Activated CD4-positive, alpha-beta memory T cell treated with anti-CD3 and anti-CD28 coated beads for 36 hours (primary cell): ENCODE measurements at places on chromosomes 7 and 10.

- peak; percentile 28 for DNase-seq
These were observed 552 bp downstream of the MKX start for GRCh38 chr10:27744802-27745731.

DNA sequence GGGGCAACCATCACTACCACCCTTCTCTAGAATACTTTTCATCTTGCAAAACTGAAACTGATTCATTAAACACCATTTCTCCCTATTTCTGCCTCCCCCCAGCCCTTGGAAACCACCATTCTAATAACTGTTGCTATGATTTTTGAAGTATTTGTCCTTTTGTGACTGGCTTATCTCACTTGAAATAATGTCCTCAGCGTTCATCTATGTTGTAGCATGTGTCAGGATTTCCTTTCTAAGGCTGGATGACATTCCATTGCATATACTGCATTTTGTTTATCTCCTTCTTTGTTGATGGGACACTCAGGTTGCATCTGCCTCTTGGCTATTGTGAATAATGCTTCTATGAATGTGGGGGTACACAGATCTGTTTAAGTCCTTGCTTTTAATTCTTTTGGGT lies 327.6 kb upstream of the ZNF32 start:
- no peak for DNase-seq

- DNase-seq = no peak
These were observed 1094.4 kb downstream of the NRG3 start for GRCh38 chr10:82969405-82969804.

GRCh38 chr7:100799037-100799896 lies 28.1 kb downstream of the EPHB4 start:
- peak; percentile 69 for DNase-seq

GRCh38 chr7:86884152-86884551 lies 175.3 kb downstream of the ELAPOR2 start:
- DNase-seq = no peak

GRCh38 chr7:63789378-63790176 lies 209.1 kb upstream of the ZNF722 start:
- DNase-seq = no peak

DNA sequence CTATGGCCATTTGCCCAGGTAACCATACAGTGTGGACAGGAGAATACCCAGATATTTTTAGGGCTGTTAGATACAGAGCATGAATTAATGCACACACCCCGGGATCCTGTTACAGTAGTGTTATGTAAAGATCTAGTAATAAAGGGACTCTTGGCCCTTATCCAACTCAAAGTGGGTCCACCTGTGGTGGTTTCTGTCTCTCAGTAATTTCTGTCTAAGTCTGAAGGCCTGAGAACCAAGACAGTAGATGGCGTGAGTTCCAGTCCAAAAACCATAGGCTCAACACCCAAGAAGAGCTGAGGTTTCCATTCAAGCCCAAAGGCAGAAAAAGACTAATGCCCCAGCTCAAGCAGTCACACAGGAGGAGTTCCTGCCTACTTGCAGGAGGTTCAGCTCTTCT lies 277.7 kb downstream of the ZEB1 start:
- DNase-seq = no peak

DNA sequence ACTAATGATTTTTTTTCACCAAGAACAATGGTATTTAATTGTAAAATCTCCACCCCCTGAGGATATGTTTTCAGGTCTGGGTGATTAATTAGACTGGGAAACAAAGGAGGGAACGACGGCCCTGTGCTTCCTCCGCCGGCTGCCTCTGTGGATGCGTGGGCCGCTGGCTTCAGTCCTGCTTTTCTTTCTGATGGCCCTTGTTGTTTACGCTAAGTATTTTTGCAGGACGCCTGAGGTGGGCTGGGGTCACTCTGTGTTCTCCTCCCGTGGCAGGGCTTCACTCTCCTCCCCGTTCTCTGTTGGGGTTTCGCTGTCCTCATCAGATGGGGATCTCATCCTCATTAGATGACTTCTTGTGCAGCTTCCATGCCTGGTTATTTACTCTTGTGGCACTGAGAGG lies 5.2 kb upstream of the ACBD5 start:
- DNase-seq = no peak

DNA sequence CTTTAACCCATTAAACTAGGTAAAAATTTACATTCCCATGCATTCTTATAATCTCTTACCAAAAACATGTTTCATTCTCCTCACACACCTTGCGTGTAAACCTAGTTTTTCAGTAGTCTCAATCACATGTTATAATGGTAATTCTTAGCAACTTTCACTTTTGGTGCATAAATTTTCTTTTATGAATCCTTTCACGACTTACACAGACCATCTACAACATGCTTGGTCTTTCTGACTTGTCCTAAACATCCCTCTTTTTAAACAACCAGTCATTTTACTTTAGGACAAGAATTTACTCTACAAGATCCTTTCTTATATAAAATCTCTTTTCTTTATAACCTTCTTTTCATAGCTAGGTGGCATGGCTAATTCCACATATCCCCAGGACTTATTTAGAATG lies 25.8 kb downstream of the FBXL13 start:
- DNase-seq = no peak

DNA sequence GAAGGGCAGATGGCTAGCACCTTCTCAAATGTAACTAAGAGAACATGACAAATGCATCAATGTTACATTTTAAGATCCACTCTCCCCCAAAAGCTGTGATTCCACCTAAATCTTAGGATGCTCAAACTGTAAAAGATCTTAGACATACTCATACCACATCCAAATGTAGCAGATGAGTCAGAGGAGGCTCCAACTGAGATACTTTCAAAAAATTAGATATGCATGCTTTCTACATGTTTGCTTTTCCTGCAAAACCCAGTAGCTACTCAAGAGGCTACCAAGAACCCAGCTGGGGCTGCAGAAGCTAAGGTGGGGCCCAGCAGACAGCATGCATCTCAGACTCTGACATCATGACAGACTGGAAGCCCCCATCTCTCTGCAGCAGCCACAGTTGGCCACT lies 31.4 kb upstream of the FRMD4A start:
- DNase-seq = no peak

DNA sequence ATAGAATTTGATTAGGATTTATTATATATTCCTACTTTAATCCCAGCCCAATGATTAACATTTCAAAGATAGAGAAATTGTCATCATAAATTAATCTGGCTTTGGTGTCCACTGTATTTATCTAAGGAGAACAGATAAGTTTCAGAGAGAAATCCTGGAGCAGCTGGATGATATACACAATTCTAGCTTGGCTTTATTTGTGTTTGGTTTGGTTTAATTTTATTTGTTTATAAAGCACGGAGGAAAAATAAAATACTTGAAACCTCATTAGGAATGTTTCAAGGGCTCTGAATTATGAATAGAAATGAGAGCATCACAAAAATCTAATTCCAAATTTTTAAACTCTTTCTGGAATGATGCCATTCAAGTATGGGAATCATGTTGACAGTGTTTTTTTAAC lies 42.1 kb downstream of the SEMA3D start:
- DNase-seq = no peak

DNA sequence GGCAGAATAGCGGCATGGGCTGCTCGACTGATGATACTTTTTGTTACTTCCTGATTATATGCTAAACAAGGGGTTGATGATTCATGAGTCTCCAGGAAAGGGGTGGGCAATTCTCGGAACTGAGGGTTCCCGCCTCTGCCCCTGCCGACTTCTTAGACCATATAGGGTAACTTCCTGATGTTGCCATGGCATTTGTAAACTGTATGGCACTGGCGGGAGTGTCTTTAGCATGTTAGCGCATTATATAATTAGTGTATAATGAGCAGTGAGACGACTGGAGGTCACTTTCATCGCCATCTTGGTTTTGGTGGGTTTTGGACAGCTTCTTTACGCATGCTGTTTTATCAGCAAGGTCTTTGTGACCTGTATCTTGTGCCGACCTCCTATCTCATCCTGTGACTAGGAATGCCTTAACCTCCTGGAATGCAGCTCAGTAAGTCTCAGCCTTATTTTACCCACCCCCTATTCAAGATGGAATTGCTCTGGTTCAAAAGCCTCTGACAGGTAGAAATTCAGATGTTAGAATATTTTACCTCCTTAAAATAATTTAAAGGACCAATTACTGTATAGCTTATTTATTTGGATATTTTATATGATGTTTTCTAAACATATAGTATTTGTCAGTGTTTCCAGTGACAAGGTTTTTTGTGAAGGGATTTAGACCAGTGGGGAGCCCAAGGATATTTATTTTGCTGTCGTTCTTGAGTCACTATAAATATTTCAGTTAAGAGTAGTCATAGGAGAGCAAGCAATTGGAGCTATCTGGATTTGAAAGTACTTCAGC lies 90.1 kb upstream of the PIK3CG start:
- peak; percentile 71 for DNase-seq

GRCh38 chr7:130879191-130879590 lies 145.2 kb upstream of the KLF14 start:
- no peak for DNase-seq

GRCh38 chr10:63711867-63712716 lies 190.9 kb downstream of the REEP3 start:
- no peak for DNase-seq

- no peak for DNase-seq
These were observed 50.2 kb downstream of the PTPN12 start for GRCh38 chr7:77587272-77587671.

DNA sequence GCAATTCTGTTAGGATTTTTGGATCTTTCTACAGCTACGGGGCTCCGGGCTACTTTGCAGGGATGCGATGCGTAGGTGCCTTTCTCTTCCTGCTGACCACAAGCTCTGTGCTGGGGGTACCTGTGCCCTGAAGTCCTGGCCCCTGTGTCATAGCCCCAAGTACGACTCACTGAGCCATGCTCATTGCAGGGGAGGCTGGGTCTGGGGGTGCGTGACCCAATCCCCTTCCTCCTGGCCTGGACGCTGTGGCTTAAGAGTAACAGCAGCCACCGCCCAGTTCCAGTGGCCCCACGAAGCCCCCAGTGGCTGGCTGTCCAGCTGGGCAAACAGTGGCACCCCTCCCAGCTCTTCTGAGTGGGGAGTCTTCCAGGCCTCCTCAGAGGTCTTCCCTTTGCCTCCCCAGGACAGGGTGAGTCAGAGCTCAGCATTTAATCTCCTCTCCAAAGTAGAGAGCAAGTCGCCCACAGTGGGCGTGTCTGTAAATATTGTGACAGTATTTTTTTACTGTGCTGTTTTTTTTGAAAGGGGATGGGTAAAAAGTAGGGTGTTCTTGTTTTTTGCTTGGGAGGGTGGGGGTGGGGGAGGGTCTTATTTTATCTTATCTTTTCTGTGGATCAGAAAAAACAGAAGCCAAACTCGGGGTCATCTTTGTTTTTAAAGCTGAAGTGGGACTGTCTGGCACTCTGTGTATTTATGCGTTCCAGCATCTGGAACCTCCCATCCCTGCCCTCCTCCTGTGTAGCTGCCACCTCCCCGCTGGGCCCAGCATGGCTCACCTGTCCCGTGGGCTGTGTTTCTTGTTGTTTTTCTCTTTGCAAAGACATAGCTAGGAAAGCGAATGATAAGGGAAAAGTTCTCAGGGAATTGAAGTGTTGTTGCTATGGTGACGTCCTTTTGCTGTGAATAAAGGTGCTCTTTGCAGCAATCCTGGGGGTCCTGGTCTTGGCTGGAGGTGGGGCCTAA lies 8.2 kb downstream of the LFNG start:
- peak; percentile 74 for DNase-seq

- no peak for DNase-seq
These were observed 201.5 kb downstream of the DNAJB9 start for GRCh38 chr7:108770981-108771745.

DNA sequence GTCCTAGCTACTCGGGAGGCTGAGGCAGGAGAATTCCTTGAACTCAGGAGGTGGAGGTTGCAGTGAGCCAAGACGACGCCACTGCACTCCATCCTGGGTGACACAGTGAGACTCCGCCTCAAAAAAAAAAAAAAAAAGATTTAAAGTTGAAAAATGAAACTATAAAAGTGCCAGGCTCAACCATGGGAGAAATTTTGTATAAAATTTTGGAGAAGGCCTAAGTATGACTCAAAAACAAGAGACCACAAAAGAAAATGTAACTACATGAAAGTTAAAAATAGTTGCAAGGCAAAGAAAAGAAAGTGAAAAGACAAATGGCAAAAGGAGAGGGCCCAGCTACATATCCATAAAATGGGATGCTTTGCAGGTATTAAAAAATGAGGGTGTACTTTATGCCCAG lies 104.1 kb downstream of the ARHGAP22 start:
- no peak for DNase-seq

- peak; percentile 27 for DNase-seq
These were observed 487.7 kb downstream of the TYW1 start for GRCh38 chr7:67484244-67484751.

DNA sequence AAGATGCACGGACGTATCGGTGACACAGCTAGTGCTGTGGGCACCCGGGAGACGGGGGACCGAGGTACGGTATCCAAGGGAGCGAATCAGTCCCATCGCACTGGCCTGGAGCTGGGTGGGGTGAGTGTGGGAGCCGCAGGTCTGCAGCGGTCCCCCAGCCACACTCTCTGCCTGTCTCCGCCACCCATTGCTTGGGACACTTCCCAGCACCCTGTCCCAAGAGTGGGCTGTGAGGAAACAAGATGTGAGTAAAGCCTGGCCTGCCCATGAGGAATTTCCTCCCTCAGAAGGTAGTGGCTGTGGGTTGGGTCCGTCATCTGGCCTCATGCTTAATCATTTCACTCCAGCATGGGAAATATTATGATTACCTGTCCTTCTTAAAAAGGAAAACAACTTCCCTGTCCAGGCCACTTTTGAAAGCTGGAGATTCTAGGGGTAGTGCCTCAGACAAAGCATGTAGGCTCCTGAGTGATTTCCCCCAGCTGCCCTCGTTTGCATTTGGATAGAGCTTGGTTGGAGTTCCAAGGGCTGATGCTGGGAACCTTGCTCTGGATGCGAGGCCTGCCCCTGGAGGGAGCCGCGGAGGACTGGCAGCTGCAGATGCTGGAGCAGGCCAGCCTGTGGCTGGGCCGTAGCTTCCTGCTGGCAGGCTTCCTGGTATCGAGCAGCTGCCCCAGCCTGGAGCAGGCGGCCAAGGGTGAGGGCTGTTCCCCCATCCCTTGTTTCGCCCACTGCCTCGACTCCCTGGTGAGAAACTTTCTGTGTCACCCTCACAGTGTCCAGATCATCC lies 6.2 kb upstream of the ACTR3C start:
- DNase-seq = no peak

- no peak for DNase-seq
These were observed 38.2 kb upstream of the BET1 start for GRCh38 chr7:94042381-94042780.

GRCh38 chr10:128150561-128150960 lies 24.3 kb upstream of the MKI67 start:
- no peak for DNase-seq

DNA sequence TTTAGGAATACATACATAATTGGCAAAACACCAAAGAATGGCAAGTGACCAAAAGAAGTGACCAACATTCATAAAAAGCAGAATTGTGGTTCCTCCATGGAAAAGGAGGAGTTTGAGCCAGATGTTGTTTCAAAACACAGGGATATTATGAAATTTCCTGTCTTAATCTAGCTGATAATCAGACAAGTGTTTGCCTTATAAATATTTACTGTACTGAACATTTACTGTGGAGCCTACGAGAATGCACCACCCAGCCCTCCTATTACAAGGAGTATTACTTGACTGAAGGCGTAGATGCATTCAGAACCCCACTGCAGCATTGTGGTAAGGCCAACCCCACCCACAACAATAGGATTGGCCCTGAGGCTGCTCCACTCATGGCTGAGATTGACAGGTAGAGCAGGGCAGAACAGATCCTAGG lies 118.9 kb downstream of the AKR1D1 start:
- DNase-seq = no peak
